H1 (cell line): ENCODE measurements at places on chromosomes 12 and 14.

GRCh38 chr12:130097798-130098255 lies 64.4 kb upstream of the FZD10 start:
- DNase-seq, result no peak

DNA sequence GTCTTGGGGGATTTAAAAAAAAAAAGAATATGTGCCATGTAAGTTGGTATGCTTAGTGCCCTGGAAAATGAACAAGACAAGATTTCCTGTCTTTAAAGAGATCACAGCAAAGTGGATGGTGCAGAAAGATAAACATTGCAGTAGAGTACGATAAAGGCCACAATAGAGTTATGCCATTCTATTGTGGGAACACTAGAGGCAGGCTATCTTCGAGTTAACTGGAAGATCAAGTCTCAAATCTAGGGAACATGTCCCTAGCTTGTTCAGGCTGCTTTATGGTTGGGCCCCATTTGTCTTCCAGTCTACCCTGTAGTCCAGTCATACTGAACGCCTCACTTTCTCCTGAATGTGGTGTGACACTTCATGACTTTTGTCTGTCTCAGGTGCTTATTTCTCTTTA lies 18.7 kb upstream of the CCT2 start:
- DNase-seq, result no peak

- no peak for DNase-seq
Measured at GRCh38 chr14:49659526-49660455, 24.7 kb upstream of the DNAAF2 start.

GRCh38 chr14:105461903-105462302 lies 12.7 kb upstream of the CRIP2 start:
- no peak for DNase-seq

- DNase-seq, result no peak
Measured at GRCh38 chr12:128164533-128164932, 102.4 kb upstream of the TMEM132C start.

GRCh38 chr12:113500782-113501311 lies 29.2 kb upstream of the LHX5 start:
- no peak for DNase-seq

DNA sequence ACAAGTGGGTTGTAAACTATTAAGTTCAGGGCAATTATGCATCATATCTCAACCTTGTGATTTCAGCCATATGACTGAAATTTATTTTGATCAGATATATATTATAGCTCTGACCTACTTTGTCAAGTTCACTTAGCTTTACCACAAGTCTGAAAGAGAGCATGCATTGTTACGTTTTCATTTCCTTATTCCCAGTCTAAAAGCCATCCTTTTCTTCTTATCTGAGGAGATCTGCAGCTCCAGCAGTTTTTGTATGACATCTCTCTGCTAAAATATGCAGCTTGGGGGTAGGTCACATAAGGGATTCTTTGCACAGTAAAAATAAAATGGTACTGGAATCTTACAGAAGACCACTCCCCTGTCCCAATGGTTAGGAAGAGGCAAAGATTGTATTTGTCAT lies 1682.8 kb upstream of the FLRT2 start:
- no peak for DNase-seq

DNA sequence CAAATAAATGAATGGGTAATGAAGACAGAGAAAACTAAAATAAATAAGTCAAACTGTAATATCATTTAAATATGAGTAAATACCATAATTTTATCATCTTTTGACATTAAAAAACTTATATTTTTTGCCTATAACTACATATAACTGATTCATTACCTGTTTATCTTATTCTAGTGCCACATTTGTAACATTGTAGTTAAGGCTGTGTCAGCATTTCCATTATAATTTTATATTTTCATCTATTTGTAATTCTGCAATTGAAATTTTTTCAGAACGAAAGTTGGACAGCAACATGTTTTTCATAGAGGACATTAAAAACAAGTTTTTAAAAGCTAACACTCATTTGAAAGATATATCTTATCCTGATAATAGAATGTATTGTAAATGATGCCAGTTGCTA lies 1286.5 kb downstream of the LRFN5 start:
- DNase-seq, result no peak

DNA sequence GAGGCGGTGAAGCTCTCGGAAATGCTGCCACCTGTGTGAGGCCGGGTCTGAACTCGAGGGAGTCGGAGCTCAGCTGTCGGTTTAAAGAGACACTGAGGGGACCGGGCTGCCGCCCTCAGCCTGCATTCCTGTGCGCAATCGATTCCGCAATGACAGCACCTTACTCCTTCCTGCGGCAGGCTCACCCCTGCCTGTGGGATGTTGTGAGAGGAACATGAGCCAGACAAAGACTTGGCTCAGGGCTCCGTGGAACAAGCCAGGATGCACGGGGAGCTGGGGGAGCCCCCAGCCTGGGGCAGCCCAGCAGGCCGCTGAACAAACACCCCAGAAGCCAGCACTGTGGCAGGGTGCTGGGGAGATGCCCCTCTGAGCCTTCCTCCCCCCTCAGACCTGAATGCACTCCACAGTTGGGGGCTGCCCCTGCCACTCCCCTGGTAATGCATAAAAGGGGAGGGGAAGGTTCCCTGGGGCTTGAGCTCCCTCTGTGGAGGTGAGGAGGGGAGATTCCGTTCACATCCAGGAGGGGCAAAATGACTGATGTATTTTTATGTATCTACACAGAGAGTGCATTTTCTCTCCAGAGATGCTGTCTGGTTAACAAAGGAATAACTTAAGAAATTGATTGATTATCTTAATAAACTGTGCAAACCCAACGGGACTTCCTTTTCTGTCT lies 20.6 kb downstream of the RFLNA start:
- DNase-seq, result no peak

DNA sequence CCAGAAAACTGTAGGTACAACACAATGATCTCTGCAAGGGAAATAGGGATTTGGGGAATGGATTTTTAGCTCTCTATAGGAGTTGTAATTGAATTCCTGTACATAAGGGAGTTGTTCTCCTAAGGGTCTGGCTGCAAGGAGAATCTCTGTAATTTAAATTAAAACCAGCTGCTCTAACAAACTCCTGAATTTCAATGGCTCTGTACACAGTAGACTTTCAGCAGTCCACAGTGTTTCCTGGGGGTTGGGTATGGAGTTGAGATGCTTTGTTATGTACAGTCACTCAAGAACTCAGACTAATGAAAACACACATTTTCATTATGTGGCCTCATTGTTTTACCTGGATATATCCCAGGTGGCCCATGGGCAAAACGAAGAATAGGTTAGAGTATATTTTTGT lies 93.2 kb downstream of the NAV3 start:
- DNase-seq, result no peak

GRCh38 chr12:93943780-93944179 lies 204.6 kb upstream of the PLXNC1 start:
- no peak for DNase-seq

- DNase-seq, result peak; percentile 56
Measured at GRCh38 chr14:48536318-48536717, 860.9 kb upstream of the MDGA2 start.

GRCh38 chr12:111605911-111606766 lies 7.0 kb upstream of the ATXN2 start:
- DNase-seq, result no peak

DNA sequence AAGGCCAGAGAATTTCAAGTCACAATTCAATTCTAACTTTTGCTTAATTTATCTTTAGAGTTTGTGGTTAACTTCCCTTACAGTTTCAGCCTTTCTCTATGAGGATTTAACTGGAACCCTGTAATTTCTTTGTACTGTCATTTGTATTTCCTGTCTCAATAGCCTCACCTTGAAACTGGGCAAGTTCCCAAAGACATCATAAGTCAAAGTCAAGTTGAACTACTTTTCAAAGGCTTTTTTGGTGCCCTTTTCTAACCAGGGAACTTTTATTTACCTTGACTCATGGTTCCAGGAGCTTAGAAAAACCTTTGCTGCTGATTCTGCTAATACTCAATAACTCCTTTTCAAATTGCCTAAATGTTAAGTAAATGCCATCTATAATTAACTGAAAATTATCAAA lies 200.8 kb upstream of the KRR1 start:
- DNase-seq, result no peak
